ENCODE measurements at places on chromosomes 2 and 18.

DNA sequence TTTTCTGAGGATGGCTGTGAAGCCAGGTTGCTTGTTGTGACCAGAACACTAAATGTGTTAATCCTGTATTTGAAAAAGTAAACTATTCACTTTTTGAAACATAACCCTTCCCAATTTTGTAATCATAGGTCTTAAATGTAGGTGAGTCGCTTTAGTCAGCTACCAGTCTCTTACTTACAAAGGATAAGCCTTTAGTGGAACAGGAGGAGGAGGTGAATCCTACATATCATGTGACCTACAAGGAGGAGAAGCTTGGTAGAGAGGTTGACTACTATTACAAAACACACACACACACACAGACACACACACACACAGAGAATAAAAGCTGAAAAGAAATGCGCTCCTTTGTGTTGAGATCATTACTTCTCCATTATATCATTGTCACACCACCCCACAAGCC, 59.9 kb upstream of the SPAG16 start:
- DNase-seq, result no peak

DNA sequence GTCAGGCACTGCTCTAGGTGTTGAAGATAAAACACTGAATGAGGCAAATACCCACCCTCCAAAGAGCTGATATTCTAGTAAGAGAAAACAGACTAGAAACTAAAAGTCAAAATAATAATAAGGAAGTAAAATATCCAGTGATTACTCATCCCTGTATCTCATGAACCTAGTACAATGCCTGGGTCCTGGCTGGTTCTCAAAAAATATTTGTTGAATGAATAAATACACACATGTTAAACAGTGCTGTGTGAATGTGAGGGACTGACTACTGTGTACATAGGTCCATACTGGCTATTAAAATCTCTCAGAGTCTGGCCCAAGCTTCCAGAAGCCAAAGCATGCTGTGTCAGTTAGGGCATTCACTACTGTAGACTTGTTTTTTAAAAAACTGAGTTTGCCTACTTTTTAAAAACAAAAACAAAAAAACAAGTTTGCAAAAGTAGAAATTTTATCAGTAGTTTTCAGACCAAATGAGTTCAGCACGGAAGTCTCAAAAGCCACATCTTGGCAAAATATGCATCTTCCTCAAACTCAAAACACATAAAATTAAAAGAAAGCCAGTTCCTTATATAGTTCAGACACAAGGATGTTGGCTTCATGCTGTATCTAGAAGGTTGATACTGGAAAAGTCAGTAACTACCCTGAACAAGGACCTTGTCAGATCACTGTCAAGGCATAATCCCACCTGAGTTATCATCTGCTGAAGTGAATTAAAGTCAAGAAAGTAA, 136.2 kb downstream of the THADA start:
- no peak for DNase-seq

DNA sequence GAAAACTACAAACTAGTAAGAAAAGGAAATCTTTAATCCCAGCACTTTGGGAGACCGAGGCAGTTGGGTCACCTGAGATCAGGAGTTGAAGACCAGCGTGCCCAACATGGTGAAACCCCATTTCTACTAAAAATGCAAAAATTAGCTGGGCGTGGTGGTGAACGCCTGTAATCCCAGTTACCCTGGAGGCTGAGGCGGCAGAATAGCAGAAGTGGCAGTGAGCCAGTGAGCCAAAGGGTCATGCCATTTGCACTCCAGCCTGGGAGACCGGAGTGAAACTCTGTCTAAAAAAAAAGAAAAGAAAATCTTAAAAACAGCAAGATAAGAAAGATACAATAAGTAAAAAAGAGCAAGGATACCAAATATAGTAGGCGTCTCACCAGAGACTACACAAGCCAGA, 502.9 kb upstream of the ID2 start:
- no peak for DNase-seq

- DNase-seq, result no peak
Observed at GRCh38 chr18:10404168-10404567, 50.3 kb upstream of the APCDD1 start.

GRCh38 chr18:57910817-57911216, 107.7 kb upstream of the ATP8B1 start:
- no peak for DNase-seq

DNA sequence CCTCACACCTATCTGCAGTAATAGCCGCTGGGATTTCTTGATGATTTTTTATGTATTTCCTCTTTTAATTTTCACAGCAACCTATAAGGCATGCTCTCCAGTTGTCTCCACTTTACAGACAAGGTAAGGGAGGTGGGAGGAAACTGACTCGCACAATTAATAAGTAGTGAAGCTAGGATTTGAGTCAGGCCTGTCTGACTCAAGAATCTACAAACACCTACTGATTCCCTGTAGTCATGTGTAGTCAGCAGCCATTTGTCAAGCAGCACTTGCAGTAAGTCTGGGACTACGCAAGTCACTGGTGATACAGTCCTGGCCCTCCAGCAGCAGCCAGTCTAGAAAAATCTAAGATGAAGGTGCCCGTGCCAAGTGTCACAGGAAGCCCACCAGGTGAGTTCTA, 193.6 kb upstream of the PKDCC start:
- no peak for DNase-seq

- DNase-seq, result no peak
Observed at GRCh38 chr2:121360566-121361300, 75.7 kb upstream of the TFCP2L1 start.

- no peak for DNase-seq
Observed at GRCh38 chr2:32960647-32961403, 14.1 kb downstream of the LTBP1 start.

GRCh38 chr2:143776526-143777297, 647.5 kb downstream of the ARHGAP15 start:
- no peak for DNase-seq

GRCh38 chr18:12278741-12279682, 24.9 kb downstream of the CIDEA start:
- peak; percentile 93 for DNase-seq

DNA sequence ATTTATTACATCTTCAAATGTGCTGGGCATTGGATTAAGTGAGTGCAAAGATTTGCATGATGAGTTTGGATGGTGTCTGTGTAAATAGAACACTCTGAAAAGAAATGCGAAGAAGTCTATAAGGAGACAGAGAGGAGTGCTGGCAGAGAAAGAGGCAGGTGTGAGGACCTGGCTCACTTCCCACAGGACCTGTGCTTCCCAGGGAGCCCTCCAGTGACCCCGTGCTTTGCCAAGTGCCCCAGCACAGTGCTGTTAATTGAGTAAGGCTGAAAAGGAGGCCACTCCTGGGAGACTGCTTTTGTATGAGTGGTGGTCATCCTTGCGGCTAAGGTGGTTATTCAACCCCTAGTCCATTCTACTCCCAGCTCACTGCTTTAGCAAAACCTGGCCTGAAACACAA, 230.8 kb downstream of the OSR1 start:
- no peak for DNase-seq

DNA sequence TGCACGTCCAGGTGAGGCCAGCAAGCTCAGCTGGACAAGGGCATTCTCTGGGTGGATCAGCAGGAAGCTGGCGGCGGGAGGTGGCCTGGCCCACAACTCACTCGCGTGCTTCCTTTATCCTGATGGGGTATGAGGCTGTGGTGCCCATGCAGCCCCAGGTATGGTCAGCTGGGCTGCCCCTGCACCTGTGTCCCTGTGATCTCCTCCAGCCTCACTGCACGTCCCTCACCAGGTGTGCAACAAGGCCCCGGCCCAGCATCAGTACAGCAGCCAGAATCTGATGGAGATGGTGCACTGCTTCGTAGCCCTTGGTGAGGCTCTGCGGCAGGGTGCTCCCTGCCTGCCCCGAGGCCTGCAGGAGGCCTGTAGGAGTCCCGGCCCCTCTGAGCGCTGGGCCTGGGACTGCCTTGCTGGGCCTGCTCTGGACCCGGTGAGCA, 17.6 kb downstream of the MROH2A start:
- no peak for DNase-seq

DNA sequence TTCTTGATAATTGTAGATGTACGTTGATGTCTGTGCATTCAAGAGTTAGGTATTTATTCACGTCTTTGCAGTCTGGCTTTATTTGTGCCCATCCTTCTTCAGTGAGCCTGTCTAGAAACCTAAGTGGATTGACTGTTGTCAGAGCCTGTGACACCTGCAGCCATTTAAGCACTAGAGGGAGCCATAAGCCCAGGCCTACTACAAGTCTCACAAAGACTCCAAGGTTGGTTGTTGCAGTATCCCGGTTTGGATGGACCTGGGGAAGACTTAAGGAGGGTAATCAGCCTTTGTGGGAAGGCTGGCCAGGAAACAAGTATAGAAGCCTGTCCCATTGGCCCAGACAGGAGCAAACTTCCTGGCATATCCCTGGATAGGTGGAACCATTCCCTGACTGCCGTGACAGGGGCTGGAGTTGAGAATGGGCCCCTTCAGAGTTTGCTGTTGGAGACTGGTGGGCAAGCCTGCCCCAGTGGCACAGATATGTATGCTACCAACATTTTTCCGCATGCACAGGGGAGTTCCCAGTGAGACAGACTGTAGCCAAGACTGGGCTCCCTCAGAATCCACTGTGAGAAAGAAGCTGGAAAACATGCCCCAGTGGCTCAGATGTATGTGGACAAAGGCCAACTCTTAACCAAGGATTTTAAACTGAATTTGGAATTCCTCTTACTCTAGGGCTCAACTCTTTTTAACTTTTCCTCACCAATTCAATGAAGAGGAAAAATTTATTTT, 9.3 kb upstream of the LRRC30 start:
- peak; percentile 35 for DNase-seq

GRCh38 chr2:232632904-232633412, 446 bp upstream of the EFHD1 start:
- no peak for DNase-seq

- no peak for DNase-seq
Observed at GRCh38 chr2:8363161-8363560, 318.7 kb upstream of the ID2 start.

DNA sequence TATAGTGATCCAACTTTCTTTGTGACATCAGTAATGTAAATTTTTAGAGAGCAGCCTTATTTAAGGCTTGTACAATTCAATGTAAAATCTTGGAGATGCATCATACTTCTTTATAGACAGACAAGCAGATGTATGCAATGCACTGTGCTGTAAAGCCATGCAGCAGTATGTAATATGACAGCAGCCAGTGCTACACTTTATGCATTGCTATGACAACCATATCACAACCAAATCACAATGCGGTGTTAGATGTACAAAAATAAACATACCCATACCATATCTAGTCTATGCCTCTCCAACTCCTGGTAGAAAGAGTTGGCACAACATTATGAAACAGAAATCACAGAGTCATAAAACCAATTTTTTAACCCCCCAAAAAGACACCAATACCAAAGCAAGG, 110.3 kb upstream of the WDSUB1 start:
- DNase-seq, result no peak

GRCh38 chr2:230985519-230986231, 10.2 kb upstream of the SPATA3 start:
- no peak for DNase-seq

DNA sequence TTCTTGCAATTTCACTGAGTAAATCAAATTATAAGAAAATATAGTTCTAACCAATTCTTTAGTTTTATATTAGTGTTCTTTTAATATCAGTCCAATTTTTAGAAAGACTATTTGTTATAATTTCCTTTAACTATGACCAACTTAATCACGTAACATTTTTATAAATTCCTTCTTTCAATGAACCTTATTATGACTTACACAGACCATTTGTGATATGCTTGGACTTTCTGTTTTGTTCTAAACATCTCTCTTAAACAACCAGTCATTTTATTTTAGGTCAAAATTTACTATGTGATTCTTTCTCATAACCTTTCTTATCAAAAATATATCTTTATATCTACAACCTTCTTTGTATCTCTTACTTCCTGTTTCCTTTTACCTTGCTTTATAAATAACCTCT, 39.5 kb upstream of the DYNAP start:
- DNase-seq, result no peak

DNA sequence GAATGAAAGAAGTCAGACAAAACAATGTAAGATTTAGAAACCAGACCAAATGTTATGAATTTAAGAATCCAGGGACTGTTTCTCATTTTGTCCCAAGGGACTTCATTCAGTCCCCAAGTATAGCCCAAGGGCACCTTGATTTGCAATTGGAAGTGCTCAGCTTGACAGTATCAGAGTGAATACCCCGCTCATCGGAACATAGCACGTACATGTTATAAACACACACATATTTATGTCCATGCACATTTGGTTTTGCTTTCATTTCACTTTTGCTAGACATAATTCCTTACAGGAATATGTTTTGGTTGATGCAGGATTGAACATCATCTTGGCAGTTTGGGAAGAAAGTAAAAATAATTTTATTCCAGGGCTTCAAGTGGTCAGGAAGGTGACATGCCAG, 100.2 kb downstream of the PID1 start:
- DNase-seq, result no peak

GRCh38 chr2:230890646-230891045, 25.9 kb downstream of the ITM2C start:
- no peak for DNase-seq

DNA sequence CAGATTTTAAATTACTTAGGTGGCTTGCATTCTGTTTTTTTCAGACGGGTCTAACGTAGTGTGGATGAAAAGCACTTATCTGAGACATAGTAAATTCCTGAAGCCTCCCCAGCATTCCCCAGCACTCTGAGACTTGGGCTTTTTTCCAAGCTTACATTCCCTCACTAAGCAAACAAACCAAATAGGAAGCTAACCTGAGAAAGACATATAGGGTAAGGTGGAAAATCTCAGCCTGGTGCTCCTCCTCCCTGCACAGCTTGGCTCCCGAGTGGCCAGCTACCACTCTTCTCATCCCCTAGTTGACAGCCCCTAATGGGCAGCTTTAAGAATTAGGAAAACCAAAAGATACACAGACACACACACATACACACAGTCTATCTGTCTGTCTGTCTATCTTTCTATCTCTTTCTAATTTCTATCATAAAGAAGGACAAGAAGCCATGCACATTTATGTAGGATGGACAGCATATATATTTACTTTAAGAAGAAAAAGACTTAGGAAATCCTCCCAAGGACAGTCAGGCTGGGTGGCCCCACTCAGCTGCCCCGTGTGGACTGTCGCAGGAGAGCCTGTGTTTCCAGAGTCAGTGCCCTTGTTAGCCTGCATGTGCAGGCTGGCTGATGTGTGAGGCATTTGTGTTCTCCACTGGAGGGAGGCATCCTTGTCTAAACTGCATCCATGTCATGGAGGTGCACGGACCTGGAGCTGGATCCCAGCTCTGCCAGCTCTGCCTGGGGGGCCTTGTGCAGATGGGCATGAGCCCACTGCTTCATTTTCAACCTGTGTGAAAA, 8.2 kb downstream of the CNNM3 start:
- DNase-seq, result no peak

- no peak for DNase-seq
Observed at GRCh38 chr18:79922971-79923411, 28.5 kb downstream of the SLC66A2 start.

DNA sequence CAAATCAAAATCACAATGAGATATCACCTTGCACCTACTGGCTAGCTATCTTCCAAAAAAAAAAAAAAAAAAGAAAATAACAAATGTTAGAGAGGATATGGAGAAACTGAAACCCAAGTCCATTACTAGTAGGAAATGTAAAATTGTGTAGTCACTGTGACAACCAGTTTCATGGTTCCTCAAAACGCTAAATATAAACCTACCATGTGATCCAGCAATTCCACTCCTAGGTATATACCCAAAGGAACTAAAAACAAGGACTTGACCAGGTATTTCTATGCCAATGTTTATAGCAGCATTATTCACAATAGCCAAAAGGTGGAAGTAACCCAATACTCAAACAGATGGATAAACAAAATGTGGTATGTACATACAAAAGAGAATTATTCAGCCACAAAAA, 11.7 kb upstream of the SCRN3 start:
- no peak for DNase-seq

- peak; percentile 76 for DNase-seq
Observed at GRCh38 chr2:163657281-163657656, 78.5 kb downstream of the FIGN start.
